Mesenteric fat pad (tissue), 1 donor: ENCODE measurements at places on chromosomes 12 and 14.

- no peak for DNase-seq
These were observed 350.4 kb downstream of the TRHDE start for GRCh38 chr12:72622556-72622955.

DNA sequence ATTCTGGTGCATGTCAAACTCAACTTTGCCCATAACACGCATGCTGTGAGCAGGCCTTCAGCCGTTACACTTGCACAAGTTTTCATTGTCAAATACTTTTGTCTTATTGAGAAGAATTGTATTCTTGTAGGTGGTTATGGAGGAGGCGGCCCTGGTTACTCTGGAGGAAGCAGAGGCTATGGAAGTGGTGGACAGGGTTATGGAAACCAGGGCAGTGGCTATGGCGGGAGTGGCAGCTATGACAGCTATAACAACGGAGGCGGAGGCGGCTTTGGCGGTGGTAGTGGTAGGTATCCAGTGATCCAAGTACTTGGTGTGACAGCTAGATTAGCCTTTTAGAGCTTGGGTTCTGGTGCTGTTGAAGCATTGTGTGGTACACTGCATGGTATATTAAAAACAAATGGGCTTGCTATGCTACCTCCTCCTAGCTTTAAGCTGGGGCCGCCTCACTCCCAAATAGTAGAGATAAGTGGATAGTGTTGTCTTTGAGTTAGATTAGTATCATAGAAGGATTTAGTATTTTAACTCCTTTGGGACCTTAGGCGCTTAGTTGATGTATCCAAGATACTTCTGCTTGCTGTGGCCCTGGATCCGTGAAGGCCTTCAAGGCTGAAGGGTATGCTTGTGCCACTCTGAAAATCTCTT lies 2.5 kb downstream of the HNRNPA1 start:
- no peak for DNase-seq

DNA sequence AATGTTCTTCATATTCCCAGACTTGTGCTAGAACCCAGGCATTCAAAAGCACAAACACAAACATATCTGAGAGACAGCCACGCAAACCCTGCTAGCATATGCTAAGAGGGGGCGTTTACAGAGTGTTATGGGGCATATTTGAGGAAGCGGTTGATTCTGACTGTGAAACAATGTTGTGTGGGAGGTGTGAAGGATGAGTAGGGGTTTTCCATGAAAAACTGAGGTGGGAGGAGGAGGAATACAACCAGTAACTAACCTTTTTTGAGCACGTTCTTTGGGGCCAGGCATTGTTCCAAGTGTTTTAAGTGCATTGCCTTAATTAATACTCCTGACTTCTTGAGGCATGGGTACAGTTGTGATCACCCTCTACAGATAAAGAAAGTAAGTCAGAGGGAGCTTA lies 499.5 kb downstream of the AACS start:
- DNase-seq = no peak

DNA sequence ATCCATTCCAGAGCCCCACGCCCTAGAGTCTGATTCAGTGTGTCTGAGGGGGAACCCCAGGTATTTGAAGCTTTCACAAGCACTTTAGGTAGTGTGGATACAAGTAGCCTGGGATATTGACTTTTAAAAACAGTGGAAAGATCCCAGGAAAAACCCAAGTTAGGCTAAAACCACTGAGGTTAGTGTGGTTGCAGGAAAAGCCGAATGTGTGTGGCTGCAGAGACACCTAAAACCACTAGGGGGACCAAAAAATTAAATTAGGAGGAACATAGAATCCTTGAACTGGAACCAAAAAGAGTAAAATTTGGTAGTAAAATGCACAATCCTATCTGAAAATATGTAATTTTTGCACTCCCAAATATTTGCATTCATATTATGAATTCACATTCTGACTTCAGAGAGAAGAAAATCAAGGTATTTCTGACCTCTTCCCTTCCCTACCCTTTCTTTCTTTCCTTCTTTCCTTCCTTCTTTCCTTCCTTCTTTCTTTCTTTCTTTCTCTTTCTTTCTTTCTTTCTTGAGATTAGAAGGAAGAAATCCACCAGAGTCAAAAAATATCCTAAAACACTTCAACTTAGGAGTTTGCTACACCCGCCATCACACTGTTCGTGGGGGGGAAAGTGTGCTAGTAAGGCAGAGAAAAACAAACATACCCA lies 37.8 kb downstream of the SLCO1A2 start:
- no peak for DNase-seq

GRCh38 chr14:22210026-22210425 lies 379.0 kb downstream of the DAD1 start:
- no peak for DNase-seq

- DNase-seq = no peak
These were observed 48.5 kb downstream of the CHST11 start for GRCh38 chr12:104505095-104505818.

DNA sequence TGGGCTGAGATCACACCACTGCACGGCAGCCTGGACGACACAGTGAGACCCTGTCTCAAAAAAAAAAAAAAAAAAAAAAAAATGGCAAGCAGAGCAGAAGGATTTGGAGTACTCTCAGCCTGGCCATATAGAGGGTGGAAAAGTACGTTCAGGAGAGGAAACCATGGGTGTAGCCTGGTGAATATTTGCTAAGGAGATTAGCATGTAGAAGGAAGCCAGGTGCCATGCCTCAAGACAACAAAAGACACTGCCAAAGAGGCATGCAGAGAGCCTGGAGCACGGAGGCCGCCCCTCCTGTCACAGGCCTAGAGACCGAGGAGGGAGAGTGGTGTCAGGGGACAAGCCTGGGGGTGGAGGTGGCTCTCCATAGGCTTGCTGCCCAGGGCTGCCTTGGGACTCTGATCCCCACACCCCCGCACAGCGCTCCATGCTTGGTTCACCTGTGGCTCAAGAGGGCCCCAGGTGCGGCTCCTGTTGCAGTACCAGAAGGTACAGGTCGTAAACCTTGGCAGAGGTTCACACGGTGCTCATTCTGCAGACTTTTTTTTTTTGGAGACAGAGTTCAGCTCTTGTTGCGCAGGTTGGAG lies 27.9 kb upstream of the DEGS2 start:
- no peak for DNase-seq

DNA sequence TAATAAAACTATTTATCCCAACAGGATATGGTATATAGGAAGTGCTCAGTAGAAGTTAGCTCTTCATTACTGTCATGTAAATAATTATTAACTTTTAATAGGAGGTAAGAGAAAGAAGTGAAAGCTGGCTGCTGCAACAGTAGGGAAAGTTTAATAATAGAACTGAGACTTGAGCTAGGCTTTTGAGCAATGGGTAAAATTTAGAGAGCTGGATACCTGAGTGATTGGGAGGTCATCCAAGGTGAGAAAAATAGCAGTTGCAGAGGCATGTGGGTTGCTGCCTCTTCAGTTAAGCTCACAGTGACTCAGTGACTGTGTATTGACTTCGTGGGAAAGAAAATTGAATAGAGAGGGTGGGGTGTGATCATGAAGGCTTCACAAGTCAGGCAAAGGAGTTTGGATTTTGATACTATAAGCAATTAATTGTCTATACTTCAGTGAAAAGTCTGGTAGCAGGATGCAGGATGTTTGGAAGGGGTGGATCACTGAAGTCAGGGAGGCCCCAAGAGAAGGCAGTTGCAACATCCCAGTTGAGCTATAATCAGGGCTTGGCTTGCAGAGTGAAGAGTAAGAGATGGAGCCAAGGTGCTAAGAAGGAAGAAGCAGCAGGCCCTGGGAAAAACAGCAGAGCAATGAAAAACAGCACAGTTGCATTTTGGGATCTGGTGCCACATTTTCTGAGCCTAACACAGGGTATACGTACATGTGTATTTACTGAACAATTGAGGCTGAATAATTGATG lies 172.0 kb upstream of the FRMD6 start:
- DNase-seq = no peak

DNA sequence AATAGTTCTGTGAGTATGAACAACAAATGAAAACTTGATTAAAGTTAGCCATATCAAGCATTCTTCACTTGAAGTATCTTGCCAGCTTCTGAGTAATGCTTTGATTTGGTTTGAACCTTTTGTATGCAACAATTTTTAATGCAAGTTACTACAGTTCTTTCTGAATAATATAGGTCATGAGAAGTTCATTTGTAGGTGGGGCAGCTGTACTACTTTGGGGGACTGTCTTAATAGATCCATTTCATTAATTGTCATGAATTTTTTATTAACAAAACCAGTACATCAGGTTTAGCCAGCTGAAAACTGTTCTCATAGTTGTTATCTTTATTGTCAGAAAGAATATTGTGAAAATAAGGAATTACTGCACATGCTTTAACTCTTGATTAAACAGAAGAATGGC lies 142.7 kb downstream of the FOXA1 start:
- no peak for DNase-seq

DNA sequence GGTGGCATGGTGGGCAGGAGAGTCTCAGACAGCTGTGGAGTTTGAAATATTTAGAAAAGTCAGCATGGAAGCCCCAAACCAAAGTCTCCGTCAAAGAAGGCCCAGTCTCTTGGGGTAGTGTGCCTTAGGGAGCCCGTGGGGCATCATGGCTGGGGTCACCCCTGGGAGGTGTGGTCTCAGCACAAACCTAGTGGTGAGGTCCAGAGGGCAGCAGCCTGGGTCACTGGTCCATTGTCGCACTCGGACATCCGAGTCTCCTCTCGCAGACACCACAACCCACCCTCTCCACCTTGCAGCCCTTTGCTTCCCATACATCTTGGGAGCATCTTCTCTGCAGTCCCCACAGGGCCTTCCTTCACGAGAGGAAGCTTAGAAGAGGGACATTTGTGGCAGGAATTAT lies 588.0 kb upstream of the TMEM132C start:
- DNase-seq = no peak

- no peak for DNase-seq
These were observed 373.4 kb downstream of the NUAK1 start for GRCh38 chr12:105765053-105766014.

DNA sequence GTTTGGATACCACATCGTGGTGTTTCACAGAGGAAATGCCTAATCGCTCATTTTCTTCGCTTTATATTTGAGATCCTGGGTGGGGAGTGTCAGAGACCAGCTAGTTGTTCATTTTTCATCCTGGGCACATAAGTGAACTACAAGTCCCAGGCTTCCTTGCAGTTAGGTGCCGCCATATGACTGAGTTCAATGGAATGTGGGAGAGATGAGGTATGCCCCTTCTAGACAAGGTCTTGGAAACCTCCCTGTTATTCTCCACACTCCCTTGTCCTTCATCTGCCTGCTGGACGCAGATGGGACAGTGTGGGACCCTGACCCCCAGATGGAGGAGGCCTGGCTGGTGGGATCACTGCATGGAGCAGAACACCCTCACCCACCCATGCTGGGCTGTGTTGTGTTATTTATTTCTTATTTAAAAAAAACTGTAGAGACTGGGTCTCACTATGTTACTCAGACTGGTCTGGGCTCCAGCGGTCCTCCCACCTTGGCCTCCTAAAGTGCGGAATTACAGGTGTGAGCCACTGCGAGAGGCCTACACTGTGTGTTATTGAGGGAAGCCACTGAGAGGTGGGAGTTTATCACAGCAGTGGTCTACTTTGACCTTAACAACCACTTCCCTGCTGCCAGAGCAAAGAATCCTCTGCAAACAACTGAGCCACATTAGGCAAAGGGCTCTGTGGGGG lies 42.9 kb upstream of the VRK1 start:
- DNase-seq = no peak

DNA sequence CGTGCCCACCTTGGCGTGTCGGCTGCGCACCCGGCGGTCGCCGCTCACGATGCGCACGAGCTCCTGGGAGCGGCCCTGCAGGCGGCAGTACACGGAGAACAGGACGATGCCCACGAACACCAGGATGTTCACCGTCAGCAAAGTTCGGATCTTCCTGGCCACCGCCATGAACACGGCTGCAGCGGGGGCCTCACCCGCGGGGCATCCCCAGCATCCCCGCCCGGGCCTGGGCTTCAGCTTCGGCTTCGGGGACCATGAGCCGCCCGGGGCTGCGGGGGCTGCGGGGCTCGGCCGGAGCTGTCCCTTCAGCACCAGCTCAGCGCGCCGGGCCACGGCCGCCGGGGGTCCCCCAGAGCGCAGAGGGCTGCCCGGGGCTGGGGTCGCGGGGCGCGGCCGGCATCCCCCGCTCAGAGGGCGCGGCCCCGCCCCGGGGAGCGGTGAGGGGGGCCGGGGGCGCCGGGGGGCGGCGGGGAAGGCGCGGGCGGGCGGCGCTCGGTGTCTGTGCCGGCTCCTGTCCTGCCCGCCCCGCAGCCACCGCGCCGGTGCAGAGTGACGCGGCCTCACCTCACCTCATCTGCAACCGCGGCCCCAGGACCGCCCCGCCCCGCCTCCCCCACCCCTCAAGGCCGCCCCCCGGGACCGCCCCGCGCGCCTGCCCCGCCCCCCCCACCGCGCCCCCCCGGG lies at the start of gene GALNT9:
Gene GALNT9 (minus strand): TSS at position 554 of the 684 bp plus-strand sequence. CDS start 386 bp downstream, at position 168.
- DNase-seq = no peak

DNA sequence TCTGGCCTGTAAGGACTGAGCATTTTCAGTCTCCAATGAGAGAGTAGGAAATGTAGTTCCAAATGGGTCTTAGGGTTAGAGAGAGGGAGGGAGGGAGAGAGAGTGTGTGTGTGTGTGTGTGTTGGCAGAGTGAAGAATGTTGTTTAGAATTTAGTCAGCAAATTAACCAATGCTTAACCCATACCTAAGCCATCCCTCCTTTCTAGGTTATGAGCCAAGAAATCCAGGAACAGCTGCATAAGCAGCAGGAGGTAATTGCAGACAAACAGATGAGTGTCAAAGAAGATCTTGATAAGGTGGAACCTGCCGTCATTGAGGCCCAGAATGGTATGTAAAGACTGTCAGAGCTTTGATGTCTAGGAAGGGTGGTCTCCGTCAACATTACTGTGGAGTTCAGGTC lies 56.9 kb downstream of the HSP90AA1 start:
- DNase-seq = no peak

DNA sequence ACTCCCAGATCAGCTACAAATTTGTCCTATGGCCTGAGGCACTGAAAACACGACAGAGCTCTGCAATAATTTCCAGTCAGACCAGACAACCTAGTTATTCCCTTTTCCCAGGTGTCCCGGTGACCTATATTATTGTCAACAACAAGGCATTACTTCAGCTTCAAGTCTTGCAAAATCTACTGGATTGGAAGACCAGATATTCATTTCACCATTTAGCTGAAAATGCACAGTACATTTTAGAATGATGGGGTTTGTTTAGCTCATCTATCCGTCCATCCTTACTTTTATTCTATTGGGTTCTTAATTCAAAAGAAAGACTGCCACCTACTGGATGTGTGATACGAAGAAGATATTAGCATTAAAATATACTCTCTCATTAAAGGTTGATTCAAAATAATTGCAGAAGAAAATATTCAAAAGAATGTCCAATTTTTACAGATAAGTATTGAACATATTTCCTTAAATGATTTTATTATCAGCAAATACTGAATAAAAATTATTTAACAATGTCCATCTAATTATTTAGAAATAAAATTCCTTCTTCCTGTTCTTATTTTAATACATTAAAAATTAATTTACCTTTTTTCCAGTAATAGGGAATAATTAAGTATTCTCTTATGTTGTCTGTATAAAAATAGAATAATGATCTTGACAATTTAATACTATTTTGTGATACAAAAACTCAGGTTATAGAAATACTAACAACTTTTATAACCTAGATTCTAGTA lies 244.9 kb upstream of the LRIG3 start:
- DNase-seq = no peak

GRCh38 chr12:124715121-124715990 lies 147.9 kb upstream of the NCOR2 start:
- no peak for DNase-seq
